Femur (tissue), 1 donor: ENCODE measurements at places on chromosomes 11 and 22.

- DNase-seq, result peak; percentile 65
These were observed 759 bp downstream of the CPT1A start for GRCh38 chr11:68840661-68841653.

DNA sequence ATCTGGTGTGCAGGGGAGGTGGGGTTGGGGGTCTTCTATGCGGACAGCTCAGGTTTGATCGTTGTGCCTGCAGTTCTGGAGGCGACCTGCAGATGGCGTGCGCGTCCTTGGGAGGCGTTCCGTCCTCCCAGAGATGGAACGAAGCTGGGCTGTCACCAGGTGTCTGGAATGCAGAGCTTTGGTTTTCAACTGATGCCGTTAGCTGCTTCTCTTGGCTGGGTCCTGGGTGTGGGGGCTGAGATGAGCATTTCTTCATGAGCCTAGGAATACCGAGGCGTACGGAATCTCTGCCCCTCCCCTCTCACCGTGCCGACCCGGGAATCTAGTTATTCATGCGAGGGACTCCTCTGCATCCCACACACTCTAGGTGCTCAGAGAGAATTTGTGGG lies 98.6 kb downstream of the CEP164 start:
- peak; percentile 75 for DNase-seq

DNA sequence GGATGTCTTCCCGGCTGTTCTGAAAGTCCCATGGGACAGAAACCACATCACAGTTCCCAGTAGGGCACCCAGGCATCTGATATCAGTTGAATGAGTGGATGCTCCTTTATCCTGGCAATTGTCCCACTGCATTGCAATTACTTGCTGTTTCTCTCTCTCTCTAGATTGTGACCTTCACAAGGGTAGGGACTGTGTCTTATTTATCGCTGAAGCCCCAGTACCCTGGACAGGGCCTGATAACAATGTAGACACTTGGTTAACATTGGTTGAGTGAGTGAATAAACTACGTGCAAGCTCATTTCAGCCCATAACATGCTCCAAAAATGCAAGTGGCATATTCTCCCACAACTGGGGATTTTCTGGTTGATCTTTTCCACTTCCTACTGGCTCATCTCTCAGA lies 193.7 kb upstream of the NARS2 start:
- DNase-seq, result no peak

DNA sequence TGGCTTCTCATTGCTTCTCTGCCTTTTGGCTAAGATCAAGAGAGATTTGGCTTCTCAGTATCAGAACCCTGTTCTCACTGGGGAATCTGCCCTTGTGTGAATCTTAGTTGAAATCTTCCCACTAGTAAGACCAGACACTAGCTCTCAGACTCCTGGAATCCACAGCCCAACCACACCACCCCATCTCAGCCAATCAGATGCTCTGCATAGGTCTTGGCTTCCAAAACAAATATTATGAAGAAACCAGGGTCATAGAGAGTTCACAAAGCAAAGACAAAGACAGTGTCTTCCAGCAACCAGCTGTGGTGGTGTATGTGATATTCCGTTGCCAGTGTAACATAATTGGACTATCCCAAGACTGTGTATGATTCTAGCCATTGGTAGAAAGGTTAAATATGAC lies 5.4 kb downstream of the OR8B12 start:
- DNase-seq, result no peak

GRCh38 chr11:46389450-46390330 lies 1.9 kb downstream of the CHRM4 start:
- peak; percentile 79 for DNase-seq

DNA sequence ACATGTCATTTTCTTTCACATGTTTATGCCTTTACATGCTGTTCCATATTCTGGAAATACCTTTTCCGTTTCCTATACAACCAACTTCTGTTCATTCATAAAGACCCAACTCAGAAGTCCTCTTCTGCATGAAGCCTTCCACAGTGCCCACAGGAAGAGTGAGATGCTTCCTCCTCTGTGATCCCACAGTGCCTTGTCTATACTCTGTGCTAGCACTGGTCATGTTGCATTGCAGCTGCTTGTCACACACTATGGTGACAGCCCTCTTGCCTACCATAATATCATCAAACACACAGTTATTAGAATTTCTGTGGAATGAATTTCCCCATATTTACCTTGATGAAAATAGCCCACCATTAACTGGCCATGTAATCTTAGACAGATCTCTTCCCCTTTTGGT lies 8.9 kb downstream of the PARVA start:
- DNase-seq, result no peak

- DNase-seq, result peak; percentile 59
These were observed 15.1 kb downstream of the TBC1D22A start for GRCh38 chr22:46777609-46777970.

- DNase-seq, result no peak
These were observed 216.3 kb downstream of the DDX10 start for GRCh38 chr11:108881131-108881530.

- DNase-seq, result no peak
These were observed 325.3 kb upstream of the LRRC4C start for GRCh38 chr11:41784513-41785335.

GRCh38 chr11:9399466-9399865 lies 15.0 kb downstream of the IPO7 start:
- DNase-seq, result no peak

DNA sequence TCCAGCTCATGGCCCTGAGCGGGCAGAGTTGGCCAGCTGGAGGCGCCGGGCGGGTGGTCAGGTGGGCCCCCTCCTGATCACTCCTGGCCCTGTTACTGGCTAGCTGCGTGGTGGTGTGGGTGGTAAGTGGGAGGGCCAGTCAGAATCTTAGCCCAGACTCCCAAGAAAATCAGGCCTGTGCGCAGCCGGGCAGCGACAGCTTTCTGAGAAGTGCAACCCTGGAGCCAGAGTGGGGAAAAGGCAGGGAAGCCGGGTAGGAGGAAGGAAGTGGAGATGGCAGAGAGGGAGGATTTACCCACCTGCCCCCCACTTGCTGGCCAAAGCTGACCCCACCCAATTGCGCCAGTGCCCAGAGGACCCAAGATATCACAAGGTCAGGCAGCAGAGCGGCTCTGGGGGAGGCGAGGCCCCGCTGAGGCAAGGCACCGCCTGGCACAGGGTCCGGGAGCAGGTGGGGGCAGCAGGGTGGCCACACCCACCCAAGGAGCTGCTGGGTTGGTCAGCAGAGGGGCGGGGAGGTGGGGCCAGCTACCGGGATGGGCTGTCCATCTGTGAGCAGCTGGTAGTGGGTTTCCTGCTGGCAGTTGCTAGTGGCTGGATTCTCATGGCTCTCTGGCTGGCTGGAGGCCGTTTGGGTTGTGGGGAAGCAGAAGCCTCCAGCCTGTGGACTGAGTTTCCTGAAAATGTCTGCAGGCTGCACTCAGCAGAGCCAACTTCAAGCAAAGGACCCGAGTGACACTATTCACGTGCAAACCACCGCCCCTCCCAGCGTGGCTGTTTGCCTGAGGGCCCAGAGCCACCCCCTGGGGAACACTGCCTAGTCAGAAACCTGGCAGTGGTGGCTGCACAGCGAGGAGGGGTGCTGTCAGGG lies 196.4 kb downstream of the IGLL1 start:
- peak; percentile 75 for DNase-seq

- DNase-seq, result no peak
These were observed 126.6 kb downstream of the DSCAML1 start for GRCh38 chr11:117670443-117670842.

DNA sequence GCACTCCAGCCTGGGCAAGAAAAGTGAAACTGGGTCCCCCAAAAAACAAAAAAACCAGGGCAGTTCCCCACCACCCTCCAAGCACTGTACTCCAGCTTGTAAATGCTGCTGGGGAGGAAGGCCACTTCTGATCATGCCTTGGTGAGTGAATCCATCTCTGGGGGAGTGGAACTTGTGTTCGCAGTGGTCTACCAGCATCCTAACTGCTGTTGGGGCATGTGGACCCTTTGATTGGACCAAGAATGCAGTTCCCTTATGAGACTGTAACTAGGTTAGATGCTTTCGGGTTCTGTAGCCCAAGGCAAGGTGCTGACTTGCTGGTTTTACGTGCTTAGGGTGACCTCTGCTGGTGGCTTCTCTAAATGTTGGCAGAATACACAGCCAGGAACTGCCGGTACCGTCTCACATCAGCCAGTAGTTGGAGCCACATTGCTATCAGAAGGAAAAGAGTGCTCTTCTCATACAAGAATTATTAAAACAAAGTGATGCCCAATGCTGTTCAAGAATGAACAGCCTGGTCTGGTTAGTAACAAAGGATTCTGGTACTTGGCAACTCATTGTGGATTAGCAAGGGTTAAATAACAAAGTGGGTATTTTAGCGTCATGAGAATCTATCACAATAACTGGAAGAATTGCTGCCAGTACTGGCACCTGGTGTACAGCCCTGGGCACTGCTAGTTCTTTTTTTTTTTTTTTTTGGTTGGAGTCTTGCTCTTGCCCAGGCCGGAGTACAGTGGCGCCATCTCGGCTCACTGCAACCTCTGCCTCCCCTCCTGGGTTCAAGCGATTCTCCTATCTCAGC lies 13.0 kb downstream of the EIF1AD start:
- DNase-seq, result peak; percentile 95

- no peak for DNase-seq
These were observed 43.6 kb downstream of the TMEM135 start for GRCh38 chr11:87081358-87081757.

DNA sequence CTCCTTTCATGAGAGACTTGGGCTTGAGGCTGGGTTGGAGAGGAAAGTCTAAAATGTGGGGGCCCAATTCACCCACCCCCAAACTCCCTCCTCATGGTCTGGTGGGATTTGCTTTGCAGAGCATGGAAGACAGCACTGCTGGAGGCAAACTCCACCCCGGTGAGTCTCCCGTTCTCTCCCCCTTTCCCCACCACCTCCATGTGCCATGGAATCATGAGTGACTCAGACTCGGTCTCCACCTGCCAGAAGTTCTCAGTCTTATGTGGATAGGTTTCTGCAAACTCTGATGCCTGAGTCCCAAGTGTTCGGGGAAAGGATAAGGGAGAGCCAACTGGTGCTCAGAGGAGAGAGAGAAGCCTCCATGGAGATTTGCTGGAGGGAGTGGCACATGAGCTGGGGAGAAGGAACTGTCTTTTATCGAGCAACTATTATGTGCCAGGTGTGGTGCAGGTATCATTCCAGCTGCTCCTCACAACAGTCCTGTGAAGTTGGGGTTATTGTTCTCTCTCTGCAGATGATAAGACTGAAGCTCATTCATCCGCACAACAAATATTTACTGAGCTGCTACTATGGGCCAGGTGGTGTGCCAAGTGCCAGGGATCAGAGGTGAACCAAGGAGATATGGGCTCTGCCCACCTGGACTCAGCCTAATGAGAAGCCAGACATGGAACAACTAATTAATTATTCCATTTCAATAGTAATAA lies 6.6 kb downstream of the PLEKHB1 start:
- no peak for DNase-seq

DNA sequence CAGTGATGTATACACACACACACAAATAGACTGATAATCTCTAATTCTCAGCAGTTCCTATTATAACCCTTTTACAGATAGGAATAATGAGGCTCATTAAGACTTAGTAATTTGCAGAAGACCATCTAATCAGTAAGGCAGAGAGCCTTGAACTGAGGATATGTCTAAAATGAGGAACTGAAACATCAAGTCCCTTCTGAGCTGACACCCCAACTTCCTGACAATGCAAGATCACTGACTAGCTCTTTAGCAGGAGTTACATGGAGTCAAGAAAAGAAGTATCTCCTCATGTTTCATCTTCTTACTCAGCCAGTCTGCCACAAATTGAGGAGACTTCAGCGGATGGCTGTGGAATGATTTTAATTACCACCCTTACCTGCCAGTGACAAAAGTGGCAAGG lies 193.0 kb downstream of the MSANTD4 start:
- no peak for DNase-seq

- DNase-seq, result no peak
These were observed 10.5 kb downstream of the ARL14EP start for GRCh38 chr11:30333405-30333804.

DNA sequence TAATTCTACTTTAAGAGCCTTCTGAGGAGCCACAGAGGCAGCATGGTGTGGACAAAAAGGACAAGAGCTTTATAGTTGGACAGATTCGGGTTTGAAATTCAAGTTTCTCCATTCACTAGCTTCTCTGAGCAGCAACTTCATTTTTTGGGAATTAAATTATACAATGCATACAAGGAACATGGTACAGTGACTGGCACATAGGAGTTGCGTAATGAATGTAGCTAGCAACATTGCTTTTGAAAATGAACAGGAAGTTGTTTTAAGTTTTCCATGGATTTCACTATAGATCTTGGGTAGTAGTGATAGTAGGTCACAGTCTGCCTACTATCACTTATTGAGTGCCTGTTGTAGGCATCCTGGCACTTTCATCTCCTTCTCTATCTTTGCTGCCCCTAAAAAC lies 41.0 kb upstream of the BMAL1 start:
- DNase-seq, result no peak

GRCh38 chr11:40338739-40339138 lies 1120.7 kb downstream of the LRRC4C start:
- no peak for DNase-seq

- DNase-seq, result no peak
These were observed 27.1 kb downstream of the NECTIN1 start for GRCh38 chr11:119701591-119702549.

DNA sequence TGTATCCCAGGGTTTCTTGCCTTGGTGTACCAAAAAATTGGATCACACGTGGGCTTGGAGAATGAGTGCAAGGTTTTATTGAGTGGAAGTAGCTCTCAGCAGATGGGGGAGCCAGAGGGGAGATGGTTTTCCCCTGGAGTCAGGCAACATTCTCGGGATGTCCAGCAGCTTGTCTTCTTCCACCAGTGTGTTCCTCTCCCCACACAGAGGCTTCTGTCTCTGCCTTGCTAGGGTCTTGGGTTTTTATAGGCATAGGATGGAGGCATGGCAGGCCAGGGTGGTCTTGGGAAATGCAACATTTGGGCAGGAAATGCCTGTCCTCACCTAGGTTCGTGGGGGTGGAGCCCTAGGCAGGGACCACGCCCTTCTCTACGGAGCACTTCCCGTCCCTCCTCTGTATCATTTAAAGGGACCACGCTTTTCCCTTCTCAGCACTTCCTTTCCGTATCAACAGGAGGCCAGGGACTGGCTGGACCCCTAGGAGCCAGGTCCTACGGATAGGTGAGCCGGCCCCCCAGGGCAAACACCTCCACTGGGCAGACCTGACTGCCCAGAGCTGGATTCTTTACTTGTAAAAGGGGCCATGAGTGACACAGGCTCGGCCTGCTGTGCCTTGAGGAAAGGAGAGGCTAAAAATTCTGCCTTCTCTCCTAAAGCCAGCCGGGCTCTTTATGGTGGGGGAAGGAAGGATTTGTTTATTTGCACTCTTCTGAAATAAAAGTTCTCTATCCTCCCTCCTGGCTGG lies 55.3 kb upstream of the CCDC188 start:
- DNase-seq, result peak; percentile 69

GRCh38 chr22:32603651-32604540 lies 129.3 kb downstream of the FBXO7 start:
- no peak for DNase-seq

GRCh38 chr11:26762089-26762488 lies 40.2 kb upstream of the SLC5A12 start:
- DNase-seq, result no peak

DNA sequence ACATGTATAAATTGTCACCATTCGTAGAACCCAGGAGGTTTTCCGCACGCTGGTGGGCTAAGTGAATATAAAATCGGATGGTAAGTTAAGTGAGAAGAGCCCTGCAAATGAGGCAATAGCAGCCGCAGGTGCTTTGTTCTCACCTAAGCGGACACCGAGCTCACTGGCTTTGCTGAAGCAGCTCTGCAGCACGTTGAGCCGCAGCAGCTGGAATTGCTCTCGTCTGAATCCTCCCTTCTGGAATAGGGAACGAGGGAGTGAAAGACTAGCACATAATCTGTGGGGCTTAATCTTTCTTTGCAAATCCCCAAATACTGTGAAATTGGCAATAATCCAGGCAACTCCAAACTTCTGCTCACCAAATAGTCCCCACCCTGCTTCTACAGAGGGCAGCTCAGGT lies 488.1 kb downstream of the NTM start:
- DNase-seq, result no peak
